ENCODE measurements at places on chromosomes 12 and 14. TPM values are rescaled to one million over a fixed set of nuclear protein-coding genes. Genes with fewer than 3 reads are reported as not detected.

The KCNC2 gene
- total RNA-seq: not detected

The KRT83 gene
- 6.0 TPM for total RNA-seq

The KLRB1 gene
- total RNA-seq: not detected

The BEGAIN gene
- total RNA-seq: 9.6 TPM

The BDKRB2 gene
- 1.1 TPM for total RNA-seq

The LAG3 gene
- total RNA-seq: 1.4 TPM

The SMCO2 gene
- total RNA-seq: 0.17 TPM

The FSCB gene
- total RNA-seq: not detected

The TAMALIN gene
- 0.38 TPM for total RNA-seq

The RTL1 gene
- 0.15 TPM for total RNA-seq

The CELA1 gene
- total RNA-seq: not detected
